ENCODE measurements at places on chromosomes 2 and 18.

DNA sequence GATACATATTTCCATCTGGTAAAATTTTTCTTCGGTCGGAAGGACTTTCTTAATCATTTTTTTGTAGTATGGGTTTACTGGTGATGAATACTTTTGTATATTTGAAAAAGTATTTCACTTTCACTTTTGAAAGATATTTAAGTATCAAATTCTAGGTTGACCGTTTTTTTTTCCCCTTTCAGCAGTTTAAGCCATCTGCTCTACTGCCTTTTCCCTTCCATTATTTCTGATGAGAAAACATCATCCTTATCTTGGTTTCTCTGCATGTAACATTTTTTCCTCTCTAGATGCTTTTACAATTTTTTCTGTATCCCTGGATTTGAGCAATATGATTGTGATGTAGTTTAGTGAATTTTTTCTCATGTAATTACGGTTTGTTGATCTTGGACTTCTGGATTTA lies 87.0 kb downstream of the MTX2 start:
- DNase-seq: no peak

GRCh38 chr2:72350852-72351251 lies 203.2 kb upstream of the CYP26B1 start:
- no peak for DNase-seq

GRCh38 chr2:6934345-6934744 lies 17.1 kb downstream of the RNF144A start:
- no peak for DNase-seq

DNA sequence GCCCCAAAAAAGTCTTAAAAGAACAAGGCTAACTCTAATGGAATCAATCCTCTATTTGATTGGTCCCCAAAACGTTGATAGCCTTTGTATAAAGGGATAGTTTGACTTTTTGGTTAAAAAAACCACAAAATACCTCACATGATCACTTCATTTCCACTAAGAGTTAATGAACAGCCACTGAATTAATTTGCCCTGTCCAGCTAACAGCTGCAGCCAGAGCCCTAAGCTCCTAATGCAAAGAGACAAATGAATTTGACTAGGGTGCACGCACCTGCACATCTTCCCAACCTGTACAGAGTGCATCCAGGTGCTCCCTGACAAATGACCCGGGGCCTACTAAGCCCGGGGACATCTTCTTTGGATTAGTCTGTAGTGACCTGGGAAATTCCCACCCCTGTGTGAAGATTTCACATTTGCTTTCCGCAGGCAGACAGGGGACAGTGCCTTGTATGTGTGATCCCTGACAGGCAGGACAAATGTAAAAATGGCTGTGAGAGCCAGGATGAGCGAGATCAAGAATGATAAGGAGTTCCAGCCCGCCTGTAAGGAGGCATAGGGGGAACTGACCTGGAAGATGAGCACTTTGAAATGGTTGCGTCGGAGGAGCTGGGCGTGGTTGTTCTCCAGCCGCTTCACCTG lies 893 bp downstream of the CAVIN2 start:
- no peak for DNase-seq

- peak; percentile 58 for DNase-seq
These were observed 265.3 kb upstream of the PKDCC start for GRCh38 chr2:41782306-41783158.

- no peak for DNase-seq
These were observed 82.6 kb downstream of the THADA start for GRCh38 chr2:43513216-43513615.

- DNase-seq: no peak
These were observed 22.8 kb downstream of the NPC1 start for GRCh38 chr18:23563377-23564043.

DNA sequence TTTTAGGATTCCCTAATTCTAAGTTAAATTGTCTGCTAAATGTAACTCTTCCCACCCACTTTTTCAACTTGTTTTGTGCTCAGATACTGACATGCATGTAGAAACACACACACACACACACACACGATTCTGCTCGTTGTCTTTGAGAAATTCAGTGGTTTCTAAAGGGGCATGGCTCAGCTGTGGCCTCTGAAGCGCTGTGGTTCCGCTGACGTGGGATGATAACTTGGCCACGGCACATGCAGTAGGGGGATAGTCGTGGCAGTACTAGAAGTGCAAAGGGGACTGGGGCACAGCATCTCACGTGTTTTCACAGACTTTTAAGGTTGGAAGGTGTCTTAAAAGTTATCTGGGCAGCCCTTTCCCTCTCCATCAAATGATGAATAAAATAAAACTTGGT lies 18.4 kb downstream of the CASP10 start:
- no peak for DNase-seq

DNA sequence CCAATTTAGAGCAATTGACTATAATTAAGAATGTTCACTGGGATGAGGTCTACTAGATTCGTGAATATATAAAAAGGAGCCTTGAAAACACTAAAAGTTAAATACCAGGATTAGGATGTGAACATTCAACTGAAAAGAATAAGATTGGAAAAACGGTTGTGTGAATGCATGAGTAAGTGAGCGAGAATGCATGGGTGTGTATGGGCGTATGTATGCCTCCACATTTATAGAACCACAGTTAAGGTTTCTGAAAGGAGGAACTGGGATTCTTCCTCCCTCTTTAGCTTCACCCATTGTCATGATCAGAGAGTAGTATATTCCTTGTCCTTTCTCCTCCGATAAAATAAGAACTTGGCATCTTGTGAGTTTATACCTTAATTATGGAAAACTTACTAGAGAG lies 151.1 kb upstream of the UBE2E3 start:
- DNase-seq: no peak
